Right ventricle myocardium superior (tissue), 1 donor: ENCODE measurements at places on chromosomes 2 and 18. TPM values are rescaled to one million over a fixed set of nuclear protein-coding genes. Genes with fewer than 3 reads are reported as not detected.

LHCGR gene
- not detected for total RNA-seq

LNPK gene
- 38.0 TPM for total RNA-seq

CHRND gene
- not detected for total RNA-seq

SLC16A14 gene
- 3.0 TPM for total RNA-seq

DNA sequence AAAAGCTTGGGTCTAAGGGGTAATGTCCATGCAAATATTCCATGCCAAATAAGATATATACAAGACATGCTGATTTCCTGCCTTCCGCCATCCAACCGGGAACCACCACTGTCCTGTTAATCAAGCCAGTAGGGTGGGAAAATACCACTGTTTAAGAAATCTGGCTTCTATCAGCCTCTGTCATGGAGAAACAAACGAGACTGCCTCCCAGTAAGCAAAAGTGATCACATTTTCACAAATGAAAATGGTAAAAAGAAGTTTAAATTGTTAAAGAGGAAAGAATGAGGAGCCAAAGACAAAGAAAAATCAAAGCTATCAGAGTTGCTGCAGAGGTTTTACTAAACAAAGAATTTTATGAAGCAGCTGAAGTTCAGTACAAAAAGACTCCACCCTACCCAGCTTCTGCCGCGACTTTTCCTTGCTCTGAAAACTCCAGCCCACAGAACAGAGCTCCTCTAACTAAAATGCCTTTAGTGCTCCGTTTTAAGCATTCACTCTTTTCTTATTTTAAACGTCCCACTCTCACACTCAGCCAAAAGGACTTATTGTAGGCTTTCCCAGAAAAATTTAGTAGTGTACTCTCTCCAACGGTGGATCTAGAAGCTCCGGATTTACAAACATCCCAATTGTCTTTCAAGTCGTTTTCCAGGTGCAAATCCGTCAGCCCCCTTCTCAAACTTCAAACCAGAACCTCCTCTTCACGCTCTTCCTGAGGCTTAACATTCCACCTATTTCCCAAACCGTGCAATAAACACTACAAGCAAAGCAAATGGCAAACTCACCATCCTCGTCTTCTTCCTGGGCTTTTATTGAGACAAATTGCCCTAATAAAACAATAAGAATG is 613 bp downstream of the COL5A2 start:
- DNase-seq = peak; percentile 42

- no peak for DNase-seq
These were observed 3.1 kb downstream of the IL36RN start for GRCh38 chr2:113061896-113062770.

DNA sequence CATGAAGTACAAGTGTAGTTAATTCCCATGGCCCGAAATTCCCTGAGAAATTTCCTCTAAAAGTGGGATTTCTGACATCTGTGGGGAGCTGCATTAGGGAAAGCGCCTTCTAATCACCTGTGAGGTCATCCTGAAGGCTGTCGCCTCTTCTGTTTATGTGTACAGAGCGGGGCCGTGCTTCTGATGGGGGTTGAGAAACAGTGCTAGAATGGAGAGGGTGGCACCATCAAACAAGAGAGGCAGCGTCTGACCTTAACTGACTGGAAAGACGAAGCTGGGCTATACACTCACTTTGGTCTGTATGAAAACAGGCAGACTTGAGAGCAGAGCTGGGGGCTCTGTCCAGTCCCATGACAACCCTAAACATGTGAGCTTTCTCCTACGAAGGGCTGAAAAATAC is 44.2 kb upstream of the DNMT3A start:
- no peak for DNase-seq

DNA sequence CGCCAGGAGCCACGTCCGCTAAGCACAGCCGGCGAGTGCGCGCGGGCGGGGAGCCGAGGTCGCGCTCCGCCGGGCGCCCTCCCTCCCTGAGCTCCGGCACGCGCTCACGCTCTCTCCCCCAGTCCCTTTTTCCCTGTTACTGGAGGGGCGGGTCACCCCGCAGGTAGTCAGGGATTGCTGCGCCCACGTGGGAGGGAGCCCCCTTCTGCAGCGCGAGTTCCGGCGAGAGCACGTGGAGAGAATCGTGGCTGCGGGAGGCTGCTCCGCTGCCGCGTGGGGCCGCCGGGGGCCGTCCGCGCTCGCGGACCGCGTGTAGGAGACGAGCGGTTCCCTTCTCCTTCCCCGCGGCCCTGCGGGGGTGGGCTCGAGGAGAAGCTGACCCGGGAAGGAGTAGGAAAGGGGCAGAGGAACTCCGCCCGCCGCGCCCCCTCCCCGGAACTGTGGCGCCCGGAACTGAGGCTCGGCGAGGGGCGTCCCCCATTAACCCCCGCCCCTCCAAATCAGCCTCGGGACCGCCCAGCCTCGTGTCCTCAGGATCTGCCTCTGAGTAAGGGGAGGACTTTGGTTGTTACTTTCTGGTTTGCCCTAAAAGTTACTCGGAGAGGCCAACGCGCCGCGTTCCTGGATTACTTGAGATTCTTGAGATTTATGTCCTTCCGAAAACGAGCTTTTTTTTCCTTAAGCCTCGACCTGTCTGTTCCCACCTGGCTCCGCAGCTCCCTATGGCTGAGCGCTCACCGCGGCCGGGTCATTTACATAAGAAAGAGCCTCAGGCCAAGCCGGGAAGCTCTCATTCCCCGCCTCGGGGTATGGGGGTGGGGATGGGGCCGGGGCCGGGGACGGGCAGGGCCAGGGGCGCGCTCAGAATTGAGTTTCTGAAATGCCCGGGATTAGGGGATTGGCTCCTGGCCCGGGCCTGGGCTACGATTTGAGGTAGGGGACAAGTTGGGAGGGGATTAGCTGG is 1.1 kb downstream of the HK2 start:
- peak; percentile 59 for DNase-seq
